ENCODE measurements at places on chromosomes 7 and 10.
A peak's percentile ranks its signal among the peaks of the same experiment; 100 is the strongest.

GRCh38 chr7:136290351-136290750 lies 313.2 kb upstream of the MTPN start:
- DNase-seq, result no peak

GRCh38 chr10:35433851-35434426 lies 97.6 kb downstream of the CCNY start:
- no peak for DNase-seq

GRCh38 chr10:103175580-103176285 lies 17.3 kb downstream of the NT5C2 start:
- no peak for DNase-seq

GRCh38 chr7:30463405-30464145 lies 15.0 kb downstream of the NOD1 start:
- no peak for DNase-seq

- DNase-seq, result peak; percentile 90
Observed at GRCh38 chr7:98251601-98252424, at the start of gene TECPR1. Gene TECPR1, minus strand, starts transcription at chr7:98252232. Its CDS starts 6,086 bp downstream, at chr7:98246146.

GRCh38 chr7:134446446-134446845 lies 12.5 kb downstream of the AKR1B1 start:
- DNase-seq, result no peak

DNA sequence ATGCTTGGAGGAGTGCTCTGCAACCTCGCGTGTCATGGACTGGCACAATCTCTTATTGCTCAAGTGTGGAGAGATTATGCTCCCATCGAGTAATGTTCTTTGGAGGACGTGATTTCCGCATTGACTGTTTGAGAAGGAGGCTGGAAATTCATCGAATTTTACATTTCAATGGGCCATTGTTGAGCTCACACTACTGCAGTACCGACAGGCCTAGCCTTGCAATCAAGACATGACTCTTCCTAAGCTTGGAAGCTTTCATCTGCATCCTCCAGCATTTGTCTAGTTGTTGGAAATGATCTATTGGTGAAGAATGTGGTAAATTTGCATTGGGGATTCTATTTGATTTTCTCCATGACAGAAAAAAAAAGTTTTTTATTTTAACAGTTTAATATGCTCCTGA lies 156.8 kb downstream of the FZD1 start:
- no peak for DNase-seq

DNA sequence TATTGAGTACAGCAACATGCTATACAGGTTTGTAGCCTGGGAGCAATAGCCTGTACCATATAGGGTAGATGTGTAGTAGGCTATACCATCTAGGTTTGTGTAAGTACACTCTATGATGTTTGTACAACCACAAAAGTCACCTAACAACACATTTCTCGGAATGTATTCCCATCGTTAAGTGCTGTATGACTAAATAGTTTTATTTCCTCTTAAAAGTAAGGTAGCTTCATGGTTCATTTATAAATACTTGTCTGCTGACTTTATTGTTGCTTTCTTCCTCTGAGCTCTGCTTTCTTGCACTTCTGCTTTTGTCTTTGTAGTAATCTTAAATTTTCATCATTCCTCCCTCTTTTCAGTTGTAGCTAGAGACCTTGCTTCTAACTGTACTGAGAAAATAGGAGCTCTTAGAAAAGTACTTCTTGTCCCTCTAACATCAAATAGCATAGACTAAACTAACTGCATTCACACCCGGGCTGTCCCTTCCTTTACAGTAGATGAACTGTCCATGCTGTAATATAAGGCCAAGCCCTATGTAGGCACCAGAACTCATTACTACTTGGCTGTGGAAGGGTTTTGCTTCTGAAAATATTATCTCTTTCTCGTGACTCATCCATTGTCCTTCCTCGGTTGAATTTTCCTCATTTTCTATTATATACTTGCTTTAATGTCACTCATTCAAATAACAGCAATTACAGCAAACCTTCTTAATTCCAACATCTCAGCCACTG lies 55.4 kb upstream of the FAM3C start:
- no peak for DNase-seq

Measured in LNCaP clone FGC (cell line).